AG20443 (cell line): ENCODE measurements at places on chromosomes 2 and 18.

DNA sequence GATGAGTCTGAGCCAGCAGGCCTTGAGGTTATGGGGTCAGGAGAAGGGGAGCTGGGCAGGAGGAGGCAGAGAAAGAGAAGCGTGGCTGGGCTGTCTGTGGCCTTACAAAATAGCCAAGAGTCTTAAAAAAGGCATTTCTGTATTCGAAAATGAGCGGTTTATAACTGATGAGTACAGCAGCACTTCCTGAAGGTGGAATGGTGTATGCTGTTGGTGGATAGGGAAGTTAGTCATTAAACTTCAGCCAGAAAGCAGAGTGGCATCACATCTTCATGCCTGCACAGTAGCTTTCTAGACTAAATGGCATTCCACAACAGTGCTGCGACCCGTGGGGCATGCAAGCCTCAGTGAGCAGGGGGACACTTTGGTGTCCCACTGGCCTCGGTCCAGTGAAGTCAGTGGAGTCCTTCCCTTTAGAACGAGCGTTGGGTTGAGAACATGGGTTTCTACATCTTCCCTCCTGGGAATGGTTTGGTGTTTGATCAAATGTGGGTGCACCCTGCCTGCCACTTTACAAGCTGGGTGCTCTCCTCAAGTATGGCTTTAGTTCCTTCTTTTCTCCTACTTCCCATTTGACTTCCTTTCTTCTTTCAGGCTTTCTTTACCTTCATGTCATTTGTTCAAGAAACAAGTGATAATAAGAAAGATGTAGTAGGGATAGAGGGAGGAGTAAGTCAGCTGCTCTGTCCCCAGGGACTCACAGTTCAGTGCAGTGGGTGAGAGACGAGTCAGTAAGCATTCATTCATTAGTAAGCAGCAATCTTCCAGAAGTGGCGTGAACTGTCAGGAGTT, 96.3 kb downstream of the ARMC9 start:
- DNase-seq: no peak

DNA sequence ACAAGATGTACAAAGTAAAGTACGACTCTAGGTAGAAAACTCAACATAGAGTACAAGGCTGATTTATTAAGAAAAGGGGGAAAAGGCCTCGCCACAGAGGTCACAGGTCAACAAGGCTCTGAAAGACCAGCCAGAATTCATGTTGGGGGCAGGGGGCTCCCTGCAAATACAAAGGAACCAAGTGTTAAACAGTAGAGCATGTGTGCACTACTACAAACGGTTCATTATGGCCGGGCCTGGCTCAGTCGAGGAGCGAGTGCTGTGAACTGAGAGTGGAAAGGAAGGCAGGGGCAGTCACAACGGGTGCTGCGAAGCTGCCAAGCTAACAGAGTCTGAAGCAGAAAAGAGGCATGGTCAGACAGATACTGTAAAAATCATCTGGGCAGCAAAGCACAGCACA, 77.1 kb downstream of the MBOAT2 start:
- DNase-seq: no peak

- DNase-seq: no peak
Measured at GRCh38 chr2:15768615-15769014, 171.7 kb upstream of the MYCN start.

DNA sequence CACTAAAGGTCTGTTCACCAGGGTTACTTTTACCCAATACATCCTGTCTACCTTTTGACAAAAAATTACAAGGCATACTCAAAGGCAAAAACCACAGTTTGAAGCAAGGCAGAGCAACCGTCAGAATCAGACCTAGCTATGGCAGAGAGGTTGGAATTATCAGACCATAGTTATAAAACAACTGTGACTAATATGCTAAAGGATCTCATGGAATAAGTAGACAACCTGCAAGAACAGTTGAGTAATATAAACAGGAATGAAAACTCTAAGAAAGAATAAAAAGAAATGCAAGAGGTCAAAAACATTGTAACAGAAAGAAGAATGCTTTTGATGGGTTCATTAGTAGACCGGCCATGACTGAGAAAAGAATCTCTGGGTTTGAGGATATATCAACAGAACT, 318.8 kb upstream of the KCNH7 start:
- DNase-seq: no peak

DNA sequence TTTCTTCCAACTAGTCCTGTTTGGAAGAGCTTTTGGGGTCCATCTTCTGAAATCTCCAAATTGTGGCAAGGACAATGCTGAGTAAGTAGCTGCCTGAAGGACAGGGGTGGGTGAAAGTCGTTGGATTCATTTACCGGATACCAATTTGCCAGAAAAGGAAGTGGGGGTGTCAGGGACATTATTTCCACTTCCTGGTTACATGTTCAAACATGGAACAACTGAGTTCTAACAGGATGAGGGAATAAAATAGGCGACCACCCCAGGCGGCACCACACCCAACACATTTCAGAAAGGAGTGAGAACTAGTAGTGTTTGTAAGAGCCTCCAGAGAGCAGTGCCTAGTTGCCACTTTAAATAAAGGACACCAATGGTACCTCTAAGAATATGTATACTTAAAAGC, 158.6 kb upstream of the SERTAD2 start:
- DNase-seq: no peak

DNA sequence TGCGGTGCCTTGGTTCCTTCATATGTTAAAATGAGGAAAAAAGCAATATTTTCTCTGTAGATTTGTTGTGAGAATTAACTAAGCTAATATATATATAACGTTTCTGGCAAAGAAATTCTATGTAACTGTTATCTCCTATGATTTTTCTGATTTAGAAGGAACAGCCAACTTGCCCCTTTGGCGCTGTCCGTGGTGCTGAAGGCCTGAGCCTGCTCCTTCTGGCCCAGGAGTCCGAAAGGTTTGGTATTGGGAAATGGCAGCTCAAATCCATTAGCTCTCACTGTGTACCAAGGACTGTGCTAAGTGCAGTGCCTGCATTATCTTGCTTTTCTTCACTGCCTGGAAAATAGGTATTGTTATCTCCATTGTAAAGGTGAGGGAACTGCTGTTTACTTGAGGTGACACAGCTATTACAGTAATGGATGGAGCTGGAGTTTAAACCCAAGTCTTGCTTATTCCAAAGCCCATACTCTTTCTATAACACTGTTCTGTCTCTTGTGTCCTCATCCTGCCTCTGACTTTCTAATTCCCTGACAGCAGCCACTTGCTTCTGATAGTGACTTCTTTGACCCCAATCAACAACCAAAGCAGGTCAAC, 52.2 kb downstream of the C1QL2 start:
- DNase-seq: peak; percentile 31
